ENCODE measurements at places on chromosomes 12 and 14. TPM values are rescaled to one million over a fixed set of nuclear protein-coding genes. Genes with fewer than 3 reads are reported as not detected.

Gene VDR
- 23.6 TPM for total RNA-seq

Gene ZFP36L1
- 1,405 TPM for total RNA-seq

Gene DNAI7
- total RNA-seq, result 3.4 TPM

Gene OR6C68
- total RNA-seq, result not detected

DNA sequence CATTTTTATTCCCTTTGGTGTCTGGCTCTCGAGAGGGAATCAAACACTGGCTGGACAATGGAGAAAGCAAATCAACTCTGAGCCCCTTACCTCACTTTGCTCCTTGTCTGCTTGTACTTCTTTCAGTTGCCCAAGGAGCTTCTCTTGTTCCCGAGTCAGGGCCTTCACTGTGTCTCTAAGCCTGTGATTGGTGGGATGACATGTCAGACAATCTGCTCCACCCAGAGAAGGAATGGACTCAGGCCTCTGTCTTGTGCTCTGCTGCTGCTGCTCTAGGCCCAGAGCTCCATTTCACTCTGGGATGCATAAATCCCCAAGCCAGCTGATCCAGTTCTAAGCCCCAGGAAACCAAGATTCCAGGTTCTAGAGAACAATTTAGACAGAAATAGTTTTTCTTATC, 7.6 kb downstream of the CALCOCO1 start:
- H3K27me3 ChIP-seq, result no peaks in the 10 kb centered on the region
- H3K4me1 ChIP-seq, result no peaks in the 10 kb centered on the region
- H3K27ac ChIP-seq, result no peak overlapping the region
- H3K36me3 ChIP-seq, result peaks cover 89% of the 10 kb centered on the region

DNA sequence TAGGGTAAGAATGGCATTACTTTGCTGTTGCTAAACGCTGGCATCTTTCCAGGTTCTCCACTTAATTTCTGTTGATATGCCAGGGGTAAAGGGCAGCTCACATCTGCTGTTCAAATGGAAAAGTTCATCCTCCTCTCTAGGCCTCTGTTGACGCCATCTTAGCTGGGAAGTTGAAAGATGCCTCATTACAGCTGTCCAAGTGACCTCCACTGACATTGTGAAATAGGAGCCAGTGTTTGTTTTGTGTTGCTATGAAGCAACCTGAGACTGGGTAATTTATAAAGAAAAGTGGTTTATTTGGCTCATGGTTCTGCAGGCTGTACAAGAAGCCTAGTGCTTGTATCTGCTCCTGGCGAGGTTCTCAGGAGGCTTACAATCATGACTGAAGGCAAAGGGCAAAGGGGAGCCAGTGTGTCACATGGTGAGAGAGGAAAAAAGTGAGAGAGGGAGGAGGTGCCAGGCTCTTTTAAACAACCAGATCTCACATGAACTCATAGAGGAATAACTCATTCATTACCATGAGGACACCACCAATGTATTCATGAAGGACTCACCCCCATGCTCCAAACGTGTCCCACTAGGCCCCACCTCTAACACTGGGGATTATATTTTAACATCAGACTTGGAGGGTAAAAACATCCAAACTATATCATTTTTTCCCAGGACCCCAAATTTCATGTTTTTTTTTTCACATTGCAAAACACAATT, 3.2 kb upstream of the ADAM21 start:
- H3K4me1 ChIP-seq, result no peaks in the 10 kb centered on the region
- no peak overlapping the region for H3K27ac ChIP-seq
- DNase-seq, result no peak
- no peaks in the 10 kb centered on the region for H3K27me3 ChIP-seq

DNA sequence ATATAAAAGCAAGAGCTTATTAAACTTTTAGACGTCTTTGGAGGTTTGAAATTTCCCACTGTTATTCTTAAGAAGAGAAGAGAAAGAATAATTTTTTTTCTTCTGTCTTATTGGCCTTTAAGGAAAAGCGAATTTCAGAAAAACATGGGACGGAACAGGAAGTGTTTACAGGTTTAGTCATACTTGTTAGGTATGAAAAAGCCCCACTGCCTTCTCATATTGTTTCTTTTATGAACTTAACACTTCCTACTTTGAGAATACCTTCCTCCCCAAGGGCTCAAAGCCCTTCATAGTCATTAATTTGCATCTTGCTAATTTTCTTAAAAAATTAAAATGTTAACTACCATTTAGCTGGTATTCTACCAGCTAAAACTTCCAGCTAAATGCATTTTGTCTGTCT, 82.0 kb downstream of the ETV6 start:
- no peaks in the 10 kb centered on the region for H3K36me3 ChIP-seq
- H3K27ac ChIP-seq, result no peak overlapping the region
- DNase-seq, result no peak
- H3K27me3 ChIP-seq, result no peaks in the 10 kb centered on the region
- H3K4me3 ChIP-seq, result no peak overlapping the region

DNA sequence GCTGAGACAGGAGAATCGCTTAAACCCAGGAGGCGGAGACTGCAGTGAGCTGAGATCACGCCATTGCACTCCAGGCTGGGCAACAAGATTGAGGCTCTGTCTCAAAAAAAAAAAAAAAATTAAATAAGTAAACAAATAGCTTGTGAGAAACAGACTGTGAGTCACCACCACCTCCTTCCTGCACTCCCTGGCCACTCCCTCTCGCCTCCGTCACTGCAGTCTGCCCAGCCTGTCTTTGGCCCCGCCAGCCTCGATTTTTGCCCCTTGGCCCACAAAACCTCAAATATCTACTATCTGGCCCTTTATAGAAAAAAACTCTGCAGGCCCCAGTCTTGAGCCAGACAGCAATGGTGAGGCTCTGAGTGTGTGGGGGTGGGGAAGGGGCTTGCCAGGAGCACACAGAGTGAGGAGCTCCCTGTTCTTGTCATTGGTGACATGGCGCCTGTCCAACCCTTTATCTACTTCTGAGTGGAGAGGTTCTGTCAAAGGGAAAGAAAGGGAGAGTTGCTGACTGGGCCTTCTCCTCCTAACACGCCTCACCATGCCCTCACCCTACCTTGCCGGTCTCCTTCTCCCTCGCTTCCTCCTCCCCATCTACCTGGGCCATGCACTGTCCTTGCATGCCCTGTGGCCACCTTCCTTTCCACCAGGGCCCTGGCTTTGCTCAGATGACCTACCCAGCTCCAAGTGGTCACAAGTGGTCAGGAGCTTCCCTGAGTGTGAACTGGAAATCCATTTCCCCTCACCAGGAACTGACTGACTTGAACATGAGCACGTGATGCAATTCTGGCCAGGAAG, 22.1 kb downstream of the LGMN start:
- peak overlapping the region; percentile 76 for H3K27ac ChIP-seq
- peaks cover 3% of the 10 kb centered on the region for H3K36me3 ChIP-seq
- peaks cover 16% of the 10 kb centered on the region for H3K4me1 ChIP-seq
- no peaks in the 10 kb centered on the region for H3K27me3 ChIP-seq
- no peak for DNase-seq

GRCh38 chr12:44874981-44875416, 1.1 kb downstream of the NELL2 start:
- no peaks in the 10 kb centered on the region for H3K36me3 ChIP-seq
- H3K4me1 ChIP-seq, result peaks cover 22% of the 10 kb centered on the region
- H3K27ac ChIP-seq, result no peak overlapping the region
- peak overlapping the region; percentile 54 for H3K4me3 ChIP-seq
- DNase-seq, result no peak

DNA sequence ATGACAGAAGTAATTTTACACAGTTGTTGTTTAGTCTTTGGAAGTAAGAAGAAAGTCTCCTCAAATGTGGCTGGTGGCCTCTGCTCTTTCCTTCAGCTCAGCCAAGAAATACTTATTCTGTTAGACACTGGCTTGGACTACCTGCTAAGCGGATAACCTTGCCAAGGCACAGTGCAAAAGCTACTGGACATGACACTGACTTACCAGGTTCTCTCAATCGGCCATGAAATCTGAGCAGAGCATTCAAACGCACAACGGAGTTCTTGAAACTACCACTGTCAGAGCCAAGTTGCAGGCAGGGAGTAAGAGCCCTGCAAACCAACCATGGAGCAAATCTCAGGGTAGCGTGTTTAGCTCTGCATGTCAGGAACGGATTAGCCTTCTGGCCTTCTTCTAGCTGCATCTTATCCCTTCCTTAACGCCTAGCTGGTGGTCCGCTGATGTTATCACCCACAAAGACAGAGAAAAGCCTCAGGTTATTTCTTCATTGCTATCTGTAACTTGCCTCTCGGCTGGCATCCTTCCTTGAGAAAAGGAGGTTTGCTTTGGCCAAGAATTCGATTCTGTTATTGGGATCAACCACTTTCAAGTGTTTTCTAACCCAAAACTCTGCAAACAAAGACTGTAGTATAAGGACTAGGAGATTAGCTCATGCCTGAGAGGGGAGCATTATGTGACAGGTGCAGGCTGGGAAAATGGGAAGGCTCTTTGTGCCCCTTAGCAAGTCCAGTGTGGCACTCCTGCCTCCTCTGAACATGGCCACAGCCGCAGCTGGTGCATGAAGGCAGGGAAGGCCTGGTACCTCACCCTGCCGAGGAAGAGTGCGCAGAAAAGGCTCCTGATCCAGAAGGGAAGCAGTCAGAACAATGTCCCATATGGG, 223.4 kb downstream of the GLT1D1 start:
- no peaks in the 10 kb centered on the region for H3K27me3 ChIP-seq
- H3K27ac ChIP-seq, result no peak overlapping the region
- H3K36me3 ChIP-seq, result no peaks in the 10 kb centered on the region
- H3K4me3 ChIP-seq, result no peak overlapping the region

DNA sequence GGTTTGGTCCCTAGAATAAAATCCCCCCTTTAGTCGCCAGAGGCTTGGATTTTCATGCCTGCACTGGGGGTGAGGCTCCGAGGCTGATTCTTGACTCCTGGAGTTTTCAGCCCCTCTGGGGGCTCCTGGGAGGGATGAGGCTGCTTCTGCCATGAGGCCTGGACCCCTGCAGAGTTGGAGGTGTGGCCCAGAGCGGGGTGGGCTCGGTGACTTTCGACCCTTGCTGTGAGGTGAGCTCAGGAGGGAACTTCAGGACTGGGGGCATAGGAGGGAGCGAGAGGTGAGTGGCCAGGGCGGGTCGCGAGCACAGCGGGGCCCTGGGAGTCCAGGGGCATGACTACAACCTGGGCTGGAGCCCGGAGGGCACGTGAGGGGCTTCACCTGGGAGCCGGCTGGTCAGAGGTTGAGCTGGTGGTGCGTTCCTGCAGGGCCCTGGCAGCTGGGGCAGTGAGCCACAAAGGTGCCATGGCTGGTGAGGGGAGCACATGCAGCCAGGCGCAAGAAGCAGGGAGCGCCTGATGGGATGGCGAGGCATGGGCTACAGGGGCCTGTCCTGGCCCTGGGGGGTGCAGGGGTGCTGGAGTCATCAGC, 168.2 kb downstream of the KIF26A start:
- H3K27ac ChIP-seq, result no peak overlapping the region
- H3K36me3 ChIP-seq, result no peaks in the 10 kb centered on the region
- no peaks in the 10 kb centered on the region for H3K27me3 ChIP-seq
- no peaks in the 10 kb centered on the region for H3K4me1 ChIP-seq
- H3K4me3 ChIP-seq, result no peak overlapping the region
- DNase-seq, result no peak

- no peak overlapping the region for H3K27ac ChIP-seq
- H3K4me1 ChIP-seq, result no peaks in the 10 kb centered on the region
- DNase-seq, result peak; percentile 85
- no peaks in the 10 kb centered on the region for H3K36me3 ChIP-seq
- no peaks in the 10 kb centered on the region for H3K27me3 ChIP-seq
- no peak overlapping the region for H3K4me3 ChIP-seq
Observed at GRCh38 chr14:106347291-106347778, 821.0 kb downstream of the TMEM121 start.

DNA sequence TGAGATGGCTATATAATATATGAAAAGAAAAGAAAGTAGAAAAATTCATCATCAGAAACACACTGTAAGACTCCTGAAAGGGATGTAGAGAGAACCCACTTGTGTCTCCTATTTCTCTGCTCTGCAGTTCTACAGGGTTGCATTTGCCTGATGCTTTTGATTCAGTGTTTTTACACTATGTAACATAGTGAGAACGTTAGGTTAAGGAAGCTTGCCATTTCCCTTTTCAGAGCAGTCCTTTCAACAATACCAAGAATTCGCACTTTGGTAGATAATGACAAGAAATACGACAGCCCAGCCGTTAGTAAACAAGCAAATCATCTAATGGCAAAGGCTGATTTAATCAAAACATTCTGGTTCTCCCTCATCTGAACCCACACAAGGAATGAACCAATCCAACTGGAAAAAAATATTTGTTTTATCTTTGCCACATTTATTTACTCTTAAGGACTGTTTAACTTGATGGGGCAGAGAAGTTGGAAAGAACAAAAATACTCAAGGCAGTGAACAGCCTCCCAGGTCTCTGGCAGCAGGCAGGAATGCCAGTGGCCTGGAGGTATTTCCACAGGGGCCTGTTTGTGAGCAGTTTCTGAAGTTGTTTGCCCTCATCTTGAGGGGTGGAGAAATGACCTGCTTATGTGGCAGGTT, 30.8 kb upstream of the SOCS2 start:
- no peaks in the 10 kb centered on the region for H3K27me3 ChIP-seq
- peaks cover 17% of the 10 kb centered on the region for H3K36me3 ChIP-seq
- H3K4me3 ChIP-seq, result no peak overlapping the region

DNA sequence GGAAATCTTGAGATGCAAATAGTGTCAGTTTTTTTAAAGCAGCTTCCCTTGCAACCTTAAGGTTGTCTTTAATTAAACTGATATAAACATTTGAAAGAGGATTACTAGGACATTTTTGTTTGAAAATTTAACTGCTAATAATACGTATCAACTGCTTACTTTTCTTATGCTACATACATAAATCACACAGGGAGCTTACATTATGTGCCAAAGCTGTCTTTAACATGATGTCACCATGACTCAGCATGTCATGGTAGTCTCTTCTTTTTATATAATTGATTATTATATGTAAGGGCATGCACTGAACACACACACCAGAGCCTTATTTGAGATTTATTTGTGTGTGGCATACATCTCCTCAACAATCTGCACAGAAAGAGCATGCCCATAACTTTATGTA, 63.0 kb upstream of the PTHLH start:
- DNase-seq, result no peak
- no peak overlapping the region for H3K4me3 ChIP-seq
- H3K36me3 ChIP-seq, result no peaks in the 10 kb centered on the region
- no peaks in the 10 kb centered on the region for H3K27me3 ChIP-seq
- no peak overlapping the region for H3K27ac ChIP-seq

- H3K27ac ChIP-seq, result no peak overlapping the region
- DNase-seq, result no peak
- H3K27me3 ChIP-seq, result no peaks in the 10 kb centered on the region
- H3K4me1 ChIP-seq, result no peaks in the 10 kb centered on the region
- H3K36me3 ChIP-seq, result no peaks in the 10 kb centered on the region
Observed at GRCh38 chr12:67757651-67758050, 109.1 kb downstream of the DYRK2 start.

DNA sequence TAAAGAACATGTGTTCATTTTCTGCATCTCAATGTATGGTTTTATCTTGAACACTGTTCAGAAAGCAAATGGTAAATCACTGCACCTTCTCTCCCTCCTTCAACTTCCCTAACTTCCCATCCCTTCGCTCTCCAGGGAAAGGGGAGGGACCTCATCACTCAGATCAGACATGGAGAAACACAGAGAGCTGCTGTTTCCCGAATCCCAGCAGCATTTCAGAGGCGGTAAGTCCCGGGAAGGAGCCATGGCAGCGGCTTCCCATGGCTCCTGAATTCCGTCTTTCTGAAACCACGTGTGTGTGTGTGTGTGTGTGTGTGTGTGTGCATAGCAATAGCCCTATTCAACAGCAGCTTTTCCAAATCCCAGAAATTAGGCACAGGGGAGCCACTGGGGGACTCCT, 125.4 kb upstream of the TMCC3 start:
- H3K36me3 ChIP-seq, result no peaks in the 10 kb centered on the region
- H3K4me1 ChIP-seq, result peaks cover 7% of the 10 kb centered on the region
- no peak for DNase-seq
- no peak overlapping the region for H3K27ac ChIP-seq
- H3K4me3 ChIP-seq, result no peak overlapping the region
